ENCODE measurements at places on chromosomes 7 and 10.

- no peak for DNase-seq
Measured at GRCh38 chr10:114208351-114208750, 29.2 kb downstream of the TDRD1 start.

DNA sequence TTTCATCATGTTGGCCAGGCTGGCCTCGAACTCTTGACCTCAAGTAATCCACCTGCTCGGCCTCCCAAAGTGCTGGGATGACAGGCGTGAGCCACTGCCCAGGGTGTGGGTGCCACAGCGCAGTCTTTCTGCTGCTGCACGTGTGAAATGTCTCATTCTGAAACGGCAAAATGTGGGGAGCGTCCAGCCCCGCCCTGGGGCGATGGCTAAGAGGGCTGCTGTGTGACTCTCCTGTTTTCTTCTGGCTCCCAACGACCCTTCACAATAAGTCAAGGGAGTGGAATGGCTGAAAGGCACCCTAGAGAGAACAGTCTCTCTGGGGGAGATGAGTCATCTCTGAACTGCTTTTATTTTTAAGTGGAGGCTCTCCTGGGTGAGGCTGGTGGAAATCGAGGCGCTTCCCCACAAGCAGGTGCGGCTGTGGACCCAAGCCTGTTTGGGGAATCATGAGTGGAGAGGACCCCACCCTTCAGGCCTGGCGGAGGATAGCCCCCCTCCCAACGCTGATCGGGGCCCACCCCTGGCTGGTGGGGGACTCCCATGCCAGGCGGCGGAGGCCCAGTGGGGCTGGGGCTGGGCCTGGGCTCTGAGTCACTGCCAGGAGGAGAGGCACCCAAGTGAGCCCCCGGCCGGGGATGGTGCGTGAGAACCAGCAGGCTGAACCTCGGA is 18.0 kb downstream of the ADAP1 start:
- DNase-seq = no peak

DNA sequence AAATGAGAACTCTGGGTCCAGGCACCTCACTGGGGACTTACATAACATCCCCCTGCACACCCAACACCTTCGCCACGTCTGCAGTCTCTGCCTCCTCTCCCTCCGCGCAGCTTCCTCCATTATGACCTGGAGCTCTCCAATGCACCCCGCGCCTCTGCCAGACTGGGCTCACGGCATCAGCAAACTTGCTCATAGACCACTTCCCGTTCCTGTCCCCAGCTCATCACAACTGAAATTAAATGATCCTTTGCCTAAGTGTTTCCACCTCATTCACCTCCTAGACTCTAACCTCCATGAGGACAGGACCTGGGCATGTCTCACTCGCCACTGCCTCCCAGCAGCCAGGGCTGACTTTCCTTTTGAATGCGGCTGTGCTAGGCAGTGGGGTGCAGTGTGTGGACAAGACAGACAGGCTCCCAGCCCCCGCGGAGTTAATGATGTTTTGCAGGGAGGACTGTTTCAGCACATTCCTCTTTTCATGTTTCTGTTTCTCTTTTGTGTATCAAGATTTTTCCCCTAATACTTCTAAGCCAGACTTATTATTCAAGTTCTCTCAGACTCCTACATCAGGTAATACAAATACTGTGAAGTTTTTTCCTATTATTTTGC is 18.8 kb downstream of the CHST15 start:
- DNase-seq = no peak

DNA sequence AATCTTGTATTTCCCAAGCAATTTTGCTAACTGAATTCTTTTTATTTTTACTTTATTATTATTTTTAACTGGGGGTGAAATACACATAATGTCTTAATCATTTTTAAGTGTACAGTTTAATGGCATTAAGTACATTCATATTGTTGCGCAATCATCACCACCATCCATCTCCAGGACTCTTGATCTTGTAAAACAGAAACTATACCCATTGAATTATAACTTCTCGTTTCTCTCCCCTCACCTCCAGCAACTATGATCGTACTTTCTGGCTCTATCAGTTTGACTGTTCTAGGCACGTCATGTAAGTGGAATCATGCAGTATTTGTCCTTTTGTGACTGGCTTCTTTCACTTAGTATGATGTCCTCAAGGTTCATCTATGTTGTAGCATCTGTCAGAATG is 108.8 kb downstream of the ARL5B start:
- DNase-seq = no peak

GRCh38 chr10:23364378-23364777 is 19.8 kb upstream of the C10orf67 start:
- DNase-seq = no peak

DNA sequence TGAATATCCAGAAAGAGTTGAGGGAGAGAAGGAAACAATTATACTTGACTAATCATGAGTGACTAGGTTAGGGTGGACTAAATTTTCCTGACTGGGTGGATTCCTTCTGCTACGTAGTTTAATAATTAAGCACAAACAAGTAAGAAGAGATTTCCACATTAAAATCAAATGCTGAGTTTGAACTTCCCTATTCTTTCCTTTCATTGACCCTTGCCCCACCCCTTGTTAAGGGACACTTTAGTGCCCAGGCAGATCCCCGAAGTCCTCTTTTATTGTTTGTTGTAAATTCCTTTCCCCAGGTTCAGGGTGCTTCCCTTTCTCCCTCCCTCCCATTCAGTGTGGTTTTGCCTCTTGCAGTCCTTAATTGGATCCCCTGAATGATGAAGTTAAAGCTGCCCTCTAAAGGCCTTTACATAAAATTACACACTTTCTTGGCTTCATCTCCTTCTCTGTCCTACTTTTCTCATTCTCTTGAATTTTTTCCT is 8.8 kb upstream of the SPAM1 start:
- DNase-seq = no peak

- DNase-seq = no peak
Measured at GRCh38 chr7:22885797-22886261, 63.2 kb upstream of the TOMM7 start.

- DNase-seq = no peak
Measured at GRCh38 chr10:11404901-11405300, 206.5 kb downstream of the USP6NL start.

DNA sequence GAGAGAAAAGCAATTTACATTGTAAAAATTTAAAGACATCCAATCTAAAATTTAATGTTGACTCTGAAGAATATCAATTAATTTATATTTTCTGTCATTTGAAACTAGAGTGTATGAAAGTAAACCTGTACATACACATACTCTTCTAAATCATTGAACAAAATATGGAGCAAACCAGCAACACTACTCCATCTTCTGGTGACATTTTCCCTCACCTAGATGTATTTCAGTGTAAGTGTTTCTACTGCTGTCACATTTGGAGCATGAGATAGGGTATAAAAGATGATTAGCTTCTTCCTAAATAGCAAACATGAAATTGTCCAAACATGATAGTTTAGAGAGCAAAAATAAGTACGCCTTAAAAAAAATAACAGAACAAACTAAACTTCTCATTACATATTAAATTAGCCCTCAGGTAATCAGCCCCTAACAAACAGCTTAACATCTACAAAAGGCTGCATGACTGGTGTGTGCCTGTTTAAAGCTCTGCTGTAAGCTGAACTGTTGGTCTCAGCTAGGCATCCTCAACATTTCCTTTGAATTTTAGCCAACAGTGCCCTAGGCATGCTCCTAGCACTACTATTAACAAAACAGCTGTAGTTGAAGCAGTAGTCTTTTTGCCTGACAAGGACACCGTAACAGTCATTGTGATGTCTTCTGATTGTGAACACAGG is 189.8 kb downstream of the CTNNA3 start:
- DNase-seq = no peak

DNA sequence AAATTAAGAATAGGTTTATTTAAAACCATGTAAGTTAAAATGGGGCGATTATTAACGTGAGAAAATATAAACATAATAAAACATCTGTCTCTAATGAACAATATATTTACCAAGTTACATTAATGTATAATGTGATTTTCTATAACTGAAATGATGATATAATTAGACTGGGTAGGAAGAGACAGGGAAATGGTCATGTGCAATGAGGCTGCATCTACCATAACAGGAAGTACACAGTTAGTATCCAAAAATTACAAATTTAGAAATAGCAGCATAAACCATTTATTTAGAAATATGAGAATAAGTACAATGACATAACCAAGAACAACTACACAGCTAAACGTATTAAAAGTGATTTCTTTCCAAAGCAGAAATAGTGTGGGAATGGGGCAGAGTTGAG is 25.8 kb upstream of the BET1 start:
- no peak for DNase-seq

DNA sequence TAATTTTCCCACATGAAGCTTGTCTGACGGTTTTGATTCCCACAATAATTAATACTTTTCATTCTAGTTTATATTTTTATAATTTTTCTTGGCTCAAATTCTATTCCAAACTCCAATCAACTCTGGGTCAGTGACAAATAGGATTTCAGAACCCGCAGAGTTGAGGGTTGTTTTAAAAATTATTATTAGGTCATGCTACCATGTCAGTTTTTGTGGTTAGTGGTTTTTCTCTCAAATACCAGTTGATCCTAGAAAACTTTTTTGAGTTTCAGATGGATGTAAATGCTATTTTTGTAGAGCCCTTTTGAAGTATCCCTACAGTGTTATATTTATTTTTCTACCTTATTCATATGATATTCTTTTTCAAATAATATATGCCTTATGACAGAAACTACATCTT is 237.4 kb downstream of the SEMA3D start:
- no peak for DNase-seq

GRCh38 chr7:129163875-129164544 is 19.5 kb downstream of the TSPAN33 start:
- DNase-seq = no peak

DNA sequence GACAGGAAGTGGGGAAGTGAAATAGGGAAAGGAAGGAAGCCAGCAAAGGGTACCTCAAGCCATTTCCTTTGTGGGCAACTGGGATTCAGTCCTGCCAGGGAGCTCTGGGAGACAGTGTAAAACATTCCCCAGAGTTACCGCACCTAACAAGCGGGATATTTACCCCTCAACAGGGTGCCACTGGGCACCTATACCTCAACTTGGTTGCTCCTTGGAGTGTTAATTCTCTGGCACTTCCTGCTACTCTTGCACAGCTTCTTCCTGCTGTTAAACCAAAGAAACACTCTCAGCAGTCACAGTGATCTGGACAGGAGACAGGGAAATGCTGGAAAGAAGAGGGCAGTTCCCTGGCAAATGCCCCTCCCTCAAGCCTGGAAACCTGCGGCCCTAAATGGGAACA is 151.3 kb downstream of the REEP3 start:
- no peak for DNase-seq

DNA sequence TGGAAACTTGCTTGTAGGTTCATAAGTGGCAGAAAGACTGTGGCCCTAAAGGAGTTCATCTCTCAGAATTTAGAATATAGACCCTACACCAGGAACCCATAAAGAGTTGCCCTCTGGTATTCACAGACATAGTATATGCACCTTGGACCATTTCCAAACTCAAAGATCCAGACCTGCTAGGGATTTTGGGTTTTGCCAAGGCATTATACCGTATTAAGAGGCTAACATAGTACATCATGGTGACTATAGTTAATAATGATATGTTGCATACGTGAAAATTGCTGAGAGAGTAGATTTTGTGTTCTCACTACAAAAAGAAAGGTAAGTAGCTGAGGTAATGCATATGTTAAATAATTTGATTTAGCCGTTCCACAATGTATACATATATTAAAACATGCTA is 13.9 kb downstream of the IFIT3 start:
- DNase-seq = no peak

GRCh38 chr7:103093429-103093828 is 18.5 kb downstream of the ARMC10 start:
- DNase-seq = no peak

GRCh38 chr7:27316311-27316710 is 73.7 kb downstream of the EVX1 start:
- no peak for DNase-seq

- DNase-seq = no peak
Measured at GRCh38 chr10:14603534-14604102, 171.1 kb downstream of the FAM107B start.

- no peak for DNase-seq
Measured at GRCh38 chr7:37577412-37577811, 106.2 kb upstream of the GPR141 start.

DNA sequence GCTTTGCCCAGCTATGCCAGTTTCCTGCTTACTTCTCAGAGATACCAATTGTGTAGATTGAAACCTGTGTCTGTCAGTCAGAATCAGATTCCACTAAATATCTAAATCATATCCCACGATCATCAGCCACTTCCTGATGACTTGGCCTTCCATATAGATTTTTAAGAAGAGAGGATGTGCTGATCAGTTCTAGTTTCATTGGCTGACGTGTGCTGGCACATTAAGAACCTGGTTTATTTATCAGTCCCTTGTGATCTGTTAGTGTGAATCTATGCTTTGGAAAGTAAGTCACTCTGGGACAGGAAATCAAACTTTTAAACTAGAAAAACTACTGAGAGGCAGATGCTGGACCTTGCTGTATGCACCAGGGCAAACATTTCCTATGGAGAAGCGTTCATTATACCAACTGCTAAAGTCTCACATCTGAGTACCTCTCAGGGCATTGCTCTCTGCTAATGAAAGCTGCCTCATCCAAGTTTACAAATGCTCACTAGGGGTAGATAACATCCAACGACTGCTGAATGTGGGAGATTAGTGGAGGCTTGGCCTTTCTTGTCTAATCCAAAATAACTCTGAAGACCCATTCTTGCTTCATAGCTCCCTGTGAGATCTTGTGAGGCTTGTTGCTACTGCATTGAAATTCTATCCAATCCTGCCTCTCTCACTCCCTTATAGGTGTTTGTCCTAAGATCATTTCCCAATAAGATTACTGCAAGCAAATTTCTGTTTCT is 109.1 kb downstream of the ARL4A start:
- no peak for DNase-seq

DNA sequence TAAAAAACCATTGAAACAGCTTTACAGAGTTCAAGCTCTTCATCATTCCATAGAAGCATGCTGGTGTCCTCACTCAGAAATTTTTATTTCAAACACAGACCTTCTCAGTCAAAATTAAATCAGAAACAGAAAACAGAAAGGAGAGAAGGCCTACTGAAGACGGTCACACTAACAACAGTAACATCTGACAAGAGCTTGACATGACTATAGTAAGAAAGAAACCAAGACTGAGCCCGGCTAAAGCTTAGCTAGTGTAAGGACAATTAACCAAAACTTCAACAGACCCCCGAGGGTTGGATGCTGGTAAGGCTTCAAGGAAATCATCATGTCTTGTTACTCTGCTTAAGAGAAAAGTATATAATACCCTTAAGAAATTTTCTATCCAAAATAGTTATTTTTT is 38.6 kb downstream of the MTPN start:
- DNase-seq = no peak

DNA sequence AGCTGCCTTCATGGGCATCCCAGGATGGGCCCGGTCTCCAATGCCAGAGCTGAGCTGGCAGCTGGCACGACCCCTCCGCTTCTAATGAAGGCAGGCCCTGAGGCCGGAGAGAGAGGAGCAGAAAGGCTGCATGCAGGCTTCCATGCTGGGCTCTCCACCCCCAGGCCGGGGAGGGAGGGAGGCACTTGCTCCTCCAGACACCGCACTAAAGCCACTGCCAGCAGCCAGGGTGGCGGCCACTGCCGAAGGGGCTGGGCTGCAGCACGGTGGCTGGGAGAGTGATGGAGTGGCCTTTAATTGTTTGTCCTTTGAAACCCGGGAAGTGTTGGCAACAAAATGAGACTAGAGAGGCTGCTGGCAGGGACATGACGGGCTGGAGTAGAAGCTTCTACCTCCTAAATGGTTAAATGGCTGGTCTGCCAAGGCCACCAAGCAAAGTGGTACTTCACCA is 236.5 kb downstream of the SKAP2 start:
- no peak for DNase-seq

- peak; percentile 34 for DNase-seq
Measured at GRCh38 chr7:18345641-18346234, 149.8 kb upstream of the HDAC9 start.

GRCh38 chr10:130226012-130226411 is 89.8 kb downstream of the GLRX3 start:
- no peak for DNase-seq

- DNase-seq = no peak
Measured at GRCh38 chr7:127550247-127550646, 35.1 kb downstream of the GCC1 start.

Measured in DMS 273 treated with DMSO at 0.1 percent for 48 hours (cell line).